ENCODE measurements at places on chromosomes 5 and 9.

- no peak for DNase-seq
Measured at GRCh38 chr5:68646144-68646543, 430.6 kb downstream of the PIK3R1 start.

DNA sequence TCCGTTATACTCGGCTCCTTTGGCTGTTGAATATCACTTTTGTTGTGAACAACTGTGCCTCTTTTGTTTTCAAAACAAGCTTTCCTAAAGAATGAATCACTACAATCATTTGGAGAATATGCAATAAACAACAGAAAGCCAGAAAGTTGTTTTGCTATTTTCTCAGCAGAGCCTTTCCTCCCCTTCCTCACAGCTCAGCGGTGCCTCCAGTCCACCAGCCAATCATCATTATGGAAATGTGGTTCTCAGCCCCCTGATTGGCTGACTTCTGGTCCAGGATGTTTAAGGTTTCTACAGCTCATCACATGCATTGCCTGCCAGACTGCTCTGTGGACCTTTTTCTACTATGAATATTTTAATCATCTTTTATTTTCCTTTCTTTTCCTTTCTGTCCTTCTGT lies 9.1 kb upstream of the ZNF608 start:
- DNase-seq: no peak

DNA sequence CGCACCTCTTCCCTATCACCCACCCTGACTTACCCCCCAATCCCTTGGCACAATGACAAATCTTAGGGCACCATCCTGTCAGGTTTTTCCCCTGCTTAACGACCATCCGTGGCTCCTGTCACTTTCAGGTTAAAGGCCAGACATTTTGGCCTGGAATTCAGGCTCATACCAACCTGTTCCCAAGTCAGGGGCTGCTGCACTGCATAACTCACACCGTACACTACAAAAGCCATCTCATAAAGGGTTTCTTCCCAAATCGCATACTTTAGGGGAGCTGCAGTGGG lies 7.5 kb upstream of the AKNA start:
- DNase-seq: no peak

GRCh38 chr5:168434746-168435321 lies 51.4 kb upstream of the RARS1 start:
- no peak for DNase-seq

DNA sequence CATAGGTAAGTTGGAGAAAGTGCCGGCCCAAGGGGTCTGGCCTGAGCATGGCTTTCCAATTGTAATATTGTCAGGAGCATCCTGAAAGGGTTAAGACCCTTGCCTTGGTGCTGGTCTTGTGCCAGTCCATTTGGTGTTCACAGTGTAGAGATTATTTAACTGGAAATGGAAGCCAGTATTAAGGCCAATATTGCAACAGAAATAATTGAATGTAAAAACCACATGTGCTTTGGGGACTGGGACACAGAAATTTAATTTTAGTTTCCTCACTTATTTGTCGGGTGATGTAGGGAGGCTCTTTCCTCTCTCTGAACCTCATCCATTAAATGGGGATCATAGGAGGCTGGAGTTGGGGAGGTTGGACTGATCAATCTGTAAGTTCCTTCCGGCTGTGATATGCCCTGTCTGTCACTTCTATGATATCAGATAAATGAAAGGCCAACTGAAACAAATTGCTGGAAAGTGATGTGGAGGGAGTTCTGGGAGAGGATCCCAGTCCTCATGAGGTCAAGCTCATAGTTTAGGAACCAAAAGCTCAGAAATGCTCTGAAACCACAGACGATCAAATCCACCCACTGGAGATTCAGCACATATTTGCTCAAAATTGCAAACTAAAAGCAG lies 54.8 kb upstream of the COL15A1 start:
- DNase-seq: no peak

DNA sequence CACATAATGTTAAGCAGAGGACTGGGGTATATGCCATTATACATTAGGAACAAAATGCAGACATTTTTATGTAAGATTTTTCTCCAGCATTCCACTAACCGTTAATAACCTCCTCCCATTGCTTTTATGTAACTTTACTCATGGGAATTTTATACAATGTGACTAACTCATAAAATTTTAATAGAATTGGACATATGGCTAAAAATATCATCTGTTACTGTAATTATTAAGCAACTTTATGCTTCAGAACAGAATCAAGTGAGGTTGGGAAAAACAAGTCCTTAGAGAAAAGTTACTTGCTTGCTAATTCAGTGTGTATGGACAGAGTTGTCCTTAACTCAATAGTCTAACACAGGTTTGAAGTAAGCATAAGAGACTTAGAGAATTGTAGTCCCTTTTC lies 54.8 kb upstream of the PCSK1 start:
- no peak for DNase-seq

DNA sequence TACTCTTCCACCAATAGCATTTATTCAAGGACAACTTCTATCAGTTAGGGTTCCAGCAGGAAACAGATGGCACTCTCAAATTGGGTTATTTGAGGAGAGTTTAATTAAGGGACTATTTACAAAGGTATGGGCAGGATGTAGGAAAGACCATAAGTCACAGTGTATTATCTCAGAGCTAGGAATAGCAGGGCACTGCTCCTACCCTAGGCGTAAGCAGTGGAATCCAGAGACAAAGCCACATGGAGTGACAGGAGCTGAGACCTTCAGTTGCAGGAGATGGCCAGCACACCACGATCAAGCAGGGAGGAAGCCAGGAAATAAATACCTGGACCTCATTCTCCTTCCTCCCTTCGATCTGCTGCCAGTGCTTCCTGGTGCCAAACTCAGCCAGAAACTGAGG lies 274.9 kb upstream of the SLC30A5 start:
- DNase-seq: no peak

- no peak for DNase-seq
Measured at GRCh38 chr5:135016861-135017290, 17.2 kb downstream of the PITX1 start.

DNA sequence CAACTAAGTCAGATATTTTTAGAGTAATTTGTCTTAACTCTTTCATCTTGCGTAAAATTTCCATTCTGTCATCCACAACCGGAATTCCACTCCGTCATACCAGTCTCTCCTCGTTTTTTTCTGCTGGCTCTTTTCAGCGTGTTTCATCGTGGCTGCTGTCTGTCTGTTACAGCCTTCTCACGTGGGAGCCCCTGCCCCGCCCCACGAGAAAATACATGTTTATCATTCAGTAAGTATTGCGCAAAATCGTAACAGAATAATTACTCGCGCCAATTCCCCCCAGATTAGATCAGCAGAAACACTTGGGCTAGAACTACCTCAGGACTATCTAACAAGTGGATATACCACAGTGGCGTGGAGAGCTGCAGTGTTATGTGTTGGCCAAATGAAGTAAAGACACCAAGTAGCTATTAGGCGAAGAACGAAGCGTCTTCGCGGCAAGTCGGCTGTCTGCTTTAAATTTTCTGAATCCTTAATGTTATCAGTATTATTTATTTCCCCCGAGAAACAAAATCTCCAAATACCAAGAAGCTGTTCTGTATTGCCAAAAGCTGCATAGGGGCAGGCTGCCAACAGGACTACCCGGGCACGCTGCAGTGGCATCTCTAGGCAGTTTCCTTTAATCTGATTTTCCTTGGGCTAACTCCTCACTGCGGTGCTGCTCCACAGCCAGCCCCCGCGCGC lies 566 bp upstream of the FOCAD start:
- peak; percentile 38 for DNase-seq

- no peak for DNase-seq
Measured at GRCh38 chr9:87684627-87685219, 41.2 kb upstream of the CTSL start.

- no peak for DNase-seq
Measured at GRCh38 chr5:38509185-38509584, 47.3 kb downstream of the LIFR start.

DNA sequence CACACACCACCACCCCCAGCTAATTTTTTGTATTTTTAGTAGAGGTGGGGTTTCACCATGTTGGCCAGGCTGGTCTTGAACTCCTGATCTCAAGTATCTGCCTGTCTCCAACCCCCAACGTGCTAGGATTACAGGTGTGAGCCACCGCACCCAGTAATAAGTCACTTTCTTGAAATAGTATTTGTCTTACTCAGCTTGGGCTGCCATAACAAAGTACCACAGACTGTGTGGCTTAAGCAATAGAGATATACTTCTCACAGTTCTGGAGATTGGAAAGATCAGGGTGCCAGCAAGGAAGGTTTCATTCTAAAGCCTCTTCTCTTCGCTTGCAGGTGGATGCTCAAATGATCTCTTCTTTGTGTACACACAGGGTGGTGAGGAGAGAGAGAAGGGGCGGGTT lies 99.8 kb downstream of the ARRDC3 start:
- peak; percentile 17 for DNase-seq

DNA sequence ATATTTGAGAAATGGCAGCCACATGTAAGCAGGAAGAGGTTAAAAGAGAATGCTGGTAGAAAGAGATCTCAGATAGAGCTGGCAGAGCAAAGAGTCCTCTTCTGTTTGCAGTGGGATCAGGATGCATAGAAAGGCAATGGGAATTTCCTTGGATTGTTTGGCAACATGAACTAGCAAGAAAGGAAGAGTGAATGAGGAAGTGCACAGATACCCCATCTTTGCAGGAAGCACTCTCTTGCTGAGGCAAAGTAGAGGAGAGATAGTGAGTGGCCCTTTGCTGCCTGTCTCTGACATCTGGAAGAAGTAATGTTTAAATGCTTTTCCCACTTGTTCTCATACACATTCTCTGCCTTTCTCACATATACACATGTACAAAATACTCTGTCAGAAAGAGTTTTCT lies 14.5 kb downstream of the FKTN start:
- DNase-seq: no peak

DNA sequence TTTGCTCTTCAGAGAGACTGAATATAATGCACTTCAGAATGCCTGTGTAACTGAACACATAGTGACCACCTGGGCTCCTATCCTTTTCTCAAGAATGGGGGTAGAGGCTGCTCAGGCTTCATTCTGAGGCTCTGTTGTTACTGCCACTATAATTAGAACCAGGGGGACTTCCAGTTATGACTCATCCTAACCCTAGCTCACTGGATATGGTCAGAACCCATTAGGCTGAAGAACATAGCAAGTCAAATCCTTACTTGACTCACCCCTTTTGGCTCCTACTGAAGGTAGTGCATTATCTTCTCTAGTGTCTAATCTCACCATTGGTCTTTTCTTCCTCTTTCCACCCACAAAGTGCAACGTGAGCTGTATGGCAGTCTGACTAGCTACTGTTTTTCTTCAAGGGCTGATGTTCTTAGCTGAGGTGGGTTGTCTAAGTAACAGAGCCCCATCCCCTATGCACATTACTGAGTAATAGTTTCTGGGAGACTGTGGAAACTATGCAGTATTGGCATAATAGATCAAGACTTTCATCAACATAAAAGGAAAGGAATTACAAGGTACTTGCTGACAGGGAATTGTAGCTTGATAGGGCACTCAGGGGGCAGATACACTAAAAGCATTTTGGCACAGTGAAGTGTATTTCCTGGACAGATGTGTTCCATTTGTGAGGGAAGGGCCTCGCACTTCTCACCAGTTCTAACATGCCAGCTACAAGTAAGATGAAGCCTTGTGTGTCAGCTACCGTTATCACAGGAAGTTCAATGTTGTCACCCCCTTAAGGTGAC lies 431.0 kb upstream of the MEF2C start:
- peak; percentile 11 for DNase-seq

DNA sequence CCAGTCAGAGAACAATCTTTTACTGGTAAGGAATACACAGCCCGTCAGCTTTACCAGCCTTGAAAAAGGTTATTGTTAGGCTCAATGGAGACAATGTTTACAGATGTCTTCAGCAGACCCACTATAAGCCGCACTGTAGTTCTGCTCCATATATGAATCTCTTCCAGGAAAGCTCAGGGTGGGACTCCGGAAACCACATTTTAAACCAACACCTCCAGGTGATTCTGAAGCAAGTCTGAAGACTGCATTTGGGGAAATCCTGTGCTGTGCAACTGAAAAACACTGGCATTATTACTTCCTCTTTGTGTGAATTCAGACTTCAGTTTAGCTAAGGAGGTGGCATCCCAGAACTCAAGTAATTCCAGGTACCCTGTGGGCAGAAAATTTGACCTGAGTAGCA lies 3.5 kb downstream of the GZMK start:
- peak; percentile 21 for DNase-seq

DNA sequence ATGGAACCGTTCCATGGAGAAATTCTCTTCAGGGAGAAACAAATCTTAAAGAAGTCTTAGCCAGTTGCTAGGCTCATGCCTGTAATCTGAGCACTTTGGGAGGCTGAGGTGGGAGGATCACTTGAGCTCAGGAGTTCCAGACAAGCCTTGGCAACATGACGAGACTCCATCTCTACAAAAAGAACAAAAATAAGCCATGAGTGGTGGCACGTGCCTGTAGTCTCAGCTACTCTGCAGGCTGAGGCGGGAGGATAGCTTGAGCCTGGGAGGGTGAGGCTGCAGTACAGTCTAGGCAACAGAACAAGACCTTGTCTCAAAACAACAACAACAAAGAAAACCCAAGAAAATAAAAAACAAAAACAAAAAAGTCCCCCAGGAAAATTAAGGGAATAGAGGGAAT lies 8.2 kb downstream of the HSPB3 start:
- DNase-seq: no peak

GRCh38 chr9:104843644-104844240 lies 79.8 kb downstream of the NIPSNAP3B start:
- no peak for DNase-seq

DNA sequence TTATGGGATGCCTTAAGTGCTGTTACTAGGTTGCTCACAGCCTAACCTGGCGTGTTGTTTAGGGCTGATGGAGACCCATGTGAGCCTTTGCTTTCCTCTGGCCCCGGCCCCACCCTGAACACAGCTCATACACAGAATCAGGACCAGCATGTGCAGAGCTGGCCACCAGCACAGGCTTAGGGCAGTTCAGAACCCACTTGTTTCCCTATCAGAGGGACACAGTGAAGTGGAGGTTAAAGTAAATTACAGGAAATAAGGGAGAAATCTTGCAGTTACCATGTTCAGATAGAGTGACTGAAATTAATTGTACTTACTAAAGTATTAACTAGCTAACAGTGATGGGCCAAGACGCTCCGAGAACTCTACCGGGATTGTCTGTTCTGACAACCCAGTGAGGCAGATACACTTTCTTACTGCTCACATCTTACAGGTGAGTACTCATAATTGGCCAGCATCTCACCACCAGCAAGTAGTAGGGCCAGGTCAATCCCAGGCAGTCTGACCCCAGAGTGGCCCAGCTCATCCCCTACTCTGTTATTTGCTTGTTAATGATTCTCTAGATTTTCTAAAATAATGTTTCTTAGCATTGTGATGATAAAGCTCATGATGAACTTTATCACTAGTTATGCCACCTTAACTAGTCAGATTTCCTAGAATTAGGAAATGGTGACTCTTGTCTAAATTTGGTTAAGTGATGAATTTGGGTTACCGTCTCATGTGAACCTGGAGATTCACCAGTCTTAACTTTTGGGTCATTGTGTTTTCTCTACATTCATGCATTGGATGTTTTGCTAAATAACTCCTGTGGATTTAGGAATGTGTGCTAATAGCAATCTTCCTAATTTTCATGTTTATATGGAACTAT lies 15.4 kb downstream of the CCT5 start:
- no peak for DNase-seq

DNA sequence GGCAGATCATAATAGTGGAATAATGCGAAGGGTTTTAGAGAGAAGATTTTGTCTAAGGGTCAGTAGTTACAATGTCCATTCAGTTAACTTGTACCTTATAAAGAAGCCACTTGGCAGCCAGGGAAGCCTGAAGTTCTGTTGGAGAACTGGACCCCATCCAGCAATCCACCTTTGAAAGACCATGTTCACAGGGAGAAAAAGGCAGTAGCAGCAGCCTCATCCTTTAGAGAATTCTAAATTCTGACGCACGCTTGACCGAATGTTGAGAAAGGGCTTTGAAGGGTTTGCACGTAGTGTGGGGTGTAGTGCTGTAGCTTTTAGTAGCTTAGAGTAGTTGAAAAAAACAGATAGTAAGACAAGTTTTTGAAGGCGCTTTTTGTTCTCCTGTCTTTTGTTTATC lies 42.8 kb downstream of the MCCC2 start:
- no peak for DNase-seq

Data from activated T-cell treated with anti-CD3 and anti-CD28 coated beads, Interleukin-2, amount 50 U/mL, for 72 hours (primary cell).